IMR-90 (cell line): ENCODE measurements at places on chromosomes 2 and 18.
A peak's percentile ranks its signal among the peaks of the same experiment; 100 is the strongest.

DNA sequence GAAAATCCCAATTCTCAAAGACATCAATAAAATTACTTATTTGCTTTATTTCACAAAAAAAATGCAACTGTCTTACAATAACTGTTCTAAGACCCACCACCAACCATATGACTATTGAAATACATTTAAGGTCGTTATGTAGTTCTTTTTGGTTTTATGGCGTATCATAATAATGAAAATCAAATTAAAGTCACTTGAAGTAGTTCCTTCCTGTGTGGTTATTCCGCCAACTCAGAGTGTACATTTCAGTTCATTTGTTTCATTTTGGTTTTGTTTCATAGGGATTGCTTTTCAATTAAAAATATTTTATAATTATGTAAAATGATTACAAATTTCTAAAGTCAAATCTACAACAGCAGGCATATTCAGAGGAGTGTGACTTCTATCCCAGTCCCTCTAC, 45.9 kb upstream of the AAK1 start:
- DNase-seq, result no peak

DNA sequence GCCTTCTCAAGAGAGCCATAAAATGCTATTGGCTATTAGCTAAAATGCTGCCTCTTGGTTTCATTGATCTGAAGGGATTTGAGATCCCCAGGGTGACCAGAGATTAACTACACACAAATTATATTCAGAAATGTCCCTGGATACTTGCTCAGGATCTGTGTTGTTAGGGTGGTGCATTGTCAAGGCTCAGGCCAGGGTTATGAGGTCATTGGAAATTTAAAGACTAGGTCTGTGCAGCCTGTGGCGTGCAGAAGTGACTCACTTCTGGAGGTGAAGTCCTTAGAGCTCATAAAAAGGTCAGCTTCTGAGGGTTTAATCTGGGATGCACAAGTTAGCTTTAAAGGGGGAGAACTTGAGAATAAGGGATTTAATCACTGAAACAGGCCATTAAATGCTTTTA, 23.5 kb downstream of the LRRTM1 start:
- no peak for DNase-seq

DNA sequence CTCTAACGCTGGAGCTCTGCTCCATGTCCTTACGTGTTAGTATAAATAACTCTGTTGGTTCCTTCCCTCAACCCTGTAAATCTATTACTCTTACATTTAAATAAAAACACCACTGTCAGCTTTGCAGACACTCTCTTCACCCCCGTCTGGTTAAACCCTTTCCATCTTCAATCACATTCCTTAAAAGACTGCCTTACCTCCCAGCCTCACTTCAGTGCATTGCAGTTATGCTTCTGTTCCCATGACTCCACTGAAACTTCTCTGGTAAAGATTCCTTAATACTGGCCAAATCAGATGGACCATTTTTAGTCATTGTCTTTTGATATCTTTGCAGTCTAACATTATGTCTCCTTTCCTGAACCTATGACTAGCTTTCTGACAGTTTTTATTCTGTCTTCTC, 61.7 kb downstream of the EML4 start:
- peak; percentile 9 for DNase-seq

DNA sequence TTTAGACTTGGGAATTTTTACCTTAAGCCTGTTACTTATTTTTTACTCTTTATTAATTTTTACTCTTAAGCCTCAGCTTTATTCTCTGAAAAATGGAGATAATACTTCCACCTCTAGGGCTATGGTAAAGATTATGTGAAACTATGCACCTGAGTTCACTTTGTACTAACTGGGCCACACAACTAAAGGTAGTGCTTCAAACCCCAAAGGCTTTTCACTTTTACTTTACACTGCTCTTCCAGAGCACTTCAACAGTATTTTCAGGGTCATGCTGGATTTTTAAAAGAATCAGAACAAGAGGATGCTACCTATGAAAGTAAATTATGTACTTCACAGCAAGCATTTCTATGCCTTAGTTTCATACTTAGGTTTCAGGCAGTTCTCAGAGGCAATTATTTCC, 27.8 kb downstream of the MEX3C start:
- no peak for DNase-seq

GRCh38 chr18:55353806-55354205, 234.2 kb downstream of the TCF4 start:
- no peak for DNase-seq

DNA sequence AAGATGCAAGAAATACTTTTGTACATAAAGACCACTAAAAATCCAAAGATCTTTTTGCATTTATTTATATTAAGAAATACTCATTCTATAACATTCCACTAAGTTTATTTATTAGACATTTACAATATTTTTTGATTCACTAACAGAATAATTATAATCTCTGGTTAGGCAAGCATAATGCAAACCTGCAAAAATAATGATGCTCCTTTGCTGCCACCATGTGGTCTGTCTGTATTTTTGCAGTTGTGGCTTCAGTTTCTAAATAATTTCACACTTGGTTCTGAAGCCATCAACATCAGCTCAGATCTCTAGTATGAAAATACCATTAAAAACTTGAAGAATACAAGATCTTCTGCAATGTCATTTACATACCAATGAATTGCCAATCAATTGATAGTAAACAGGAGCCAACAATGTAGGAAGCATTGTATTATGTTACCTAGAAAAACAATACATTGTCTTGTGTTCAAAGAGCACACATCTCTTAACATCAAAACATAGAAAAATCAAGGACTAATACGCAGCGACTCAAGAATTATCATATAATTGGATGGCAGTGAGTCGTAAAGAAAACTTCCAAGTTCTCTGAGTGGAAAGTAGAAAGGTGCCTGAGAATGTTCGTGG, 28.8 kb upstream of the WDR75 start:
- peak; percentile 74 for DNase-seq
